GM18507 (cell line): ENCODE measurements at places on chromosomes 2 and 18.

GRCh38 chr2:236887531-236887930, 198.2 kb upstream of the COPS8 start:
- no peak for DNase-seq

GRCh38 chr2:71831193-71831577, 316.5 kb downstream of the CYP26B1 start:
- no peak for DNase-seq

DNA sequence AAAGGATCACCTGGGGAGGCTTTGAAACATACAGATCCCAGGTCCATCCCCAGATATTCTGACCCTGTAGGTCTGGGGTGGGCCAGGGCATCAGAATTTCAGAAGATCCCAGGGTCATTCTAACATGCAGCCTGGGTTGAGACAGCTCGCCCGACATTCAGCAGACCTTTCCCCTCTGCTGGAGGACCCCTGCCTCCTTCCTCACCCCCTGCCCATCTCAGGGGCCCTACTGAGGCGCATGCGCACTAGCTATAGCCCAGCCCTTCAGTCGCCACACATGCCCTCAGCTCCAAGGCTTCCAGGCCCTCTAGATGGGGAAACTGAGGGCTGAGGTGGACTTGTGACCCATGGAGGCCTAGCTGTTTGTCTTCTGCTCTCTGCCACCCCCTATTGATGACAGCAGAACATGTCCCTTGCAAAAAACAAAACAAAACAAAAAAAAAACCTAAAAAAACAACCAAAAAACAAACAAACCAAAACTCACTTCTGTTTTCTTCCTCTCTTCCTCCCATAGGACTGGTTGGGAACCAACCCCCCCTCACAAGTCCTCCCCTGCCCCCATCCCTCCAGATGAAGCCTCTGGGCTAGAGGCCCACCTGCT, 91.3 kb downstream of the ZBTB7C start:
- DNase-seq: no peak

DNA sequence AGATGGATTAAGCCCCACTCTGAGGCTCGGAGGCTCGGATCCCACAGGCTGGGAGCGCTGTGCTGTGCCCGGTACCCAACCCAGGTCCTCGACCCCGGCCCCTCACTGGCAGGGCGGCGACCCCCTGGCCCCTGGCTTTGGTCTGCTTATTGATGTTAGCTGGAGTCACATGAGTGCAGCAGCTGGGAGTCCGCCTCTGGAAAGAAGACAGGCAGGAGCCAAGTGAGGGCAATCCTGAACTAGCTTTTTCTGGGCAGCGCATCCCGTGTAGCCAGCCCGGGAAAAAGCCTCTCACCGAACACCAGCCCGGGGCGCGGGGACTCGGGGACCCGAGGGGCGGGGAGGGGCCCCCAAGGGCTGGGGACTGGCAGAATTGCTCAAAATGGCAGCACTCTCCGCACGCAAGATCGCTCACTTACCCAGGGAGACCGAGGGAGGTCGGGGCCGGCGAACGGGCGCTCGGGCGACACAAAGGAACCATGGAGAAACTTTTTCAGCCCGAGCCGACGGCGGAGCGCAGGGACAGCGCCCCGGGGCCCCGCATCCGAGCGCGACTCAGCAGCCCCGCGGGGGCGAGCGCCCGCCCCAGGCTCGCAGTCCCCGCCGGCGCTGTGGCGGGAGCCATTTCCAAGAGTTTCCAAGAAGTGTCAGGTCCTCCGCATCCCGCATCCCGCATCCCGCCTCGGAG, 567 bp downstream of the TMEM200C start:
- DNase-seq: no peak

GRCh38 chr2:36823862-36824261, 127.4 kb downstream of the VIT start:
- no peak for DNase-seq

DNA sequence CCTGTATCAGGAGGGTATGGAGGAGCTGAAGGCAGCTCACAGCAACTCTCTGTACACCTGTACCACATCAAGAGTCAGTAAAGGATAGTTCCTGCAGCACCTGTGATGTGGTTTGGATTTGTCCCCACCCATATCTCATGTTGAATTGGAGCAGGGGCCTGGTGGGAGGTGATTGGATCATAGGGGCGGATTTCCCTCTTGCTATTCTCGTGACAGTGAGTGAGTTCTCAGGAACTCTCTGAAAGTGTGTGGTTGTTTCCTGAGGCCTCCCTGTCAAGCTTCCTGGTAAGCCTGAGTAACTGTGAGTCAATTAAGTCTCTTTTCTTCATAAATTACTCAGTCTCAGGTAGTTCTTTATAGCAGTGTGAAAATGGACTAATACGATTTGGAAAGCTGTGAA, 28.9 kb downstream of the OSBPL1A start:
- no peak for DNase-seq

GRCh38 chr2:74566076-74566753, 11.7 kb downstream of the DOK1 start:
- no peak for DNase-seq

DNA sequence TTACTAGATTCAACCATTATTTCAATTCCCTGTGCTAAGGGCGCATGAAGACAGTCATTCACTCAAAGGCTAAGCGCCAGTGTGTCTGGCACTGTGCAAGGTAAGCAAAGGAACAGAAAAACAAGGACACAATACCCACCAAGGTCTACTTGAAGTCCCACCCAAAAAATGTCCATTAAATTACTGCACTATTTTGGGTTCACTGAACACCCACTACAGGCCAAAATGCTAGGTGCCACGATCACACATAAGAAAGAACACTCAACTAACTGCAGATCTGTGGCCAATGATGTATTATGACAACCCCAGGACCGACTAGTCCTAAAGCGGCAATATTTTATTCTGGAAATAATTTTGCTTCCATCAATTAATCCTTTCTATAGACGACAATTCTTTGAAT, 1.8 kb downstream of the TMEM131 start:
- DNase-seq: no peak

DNA sequence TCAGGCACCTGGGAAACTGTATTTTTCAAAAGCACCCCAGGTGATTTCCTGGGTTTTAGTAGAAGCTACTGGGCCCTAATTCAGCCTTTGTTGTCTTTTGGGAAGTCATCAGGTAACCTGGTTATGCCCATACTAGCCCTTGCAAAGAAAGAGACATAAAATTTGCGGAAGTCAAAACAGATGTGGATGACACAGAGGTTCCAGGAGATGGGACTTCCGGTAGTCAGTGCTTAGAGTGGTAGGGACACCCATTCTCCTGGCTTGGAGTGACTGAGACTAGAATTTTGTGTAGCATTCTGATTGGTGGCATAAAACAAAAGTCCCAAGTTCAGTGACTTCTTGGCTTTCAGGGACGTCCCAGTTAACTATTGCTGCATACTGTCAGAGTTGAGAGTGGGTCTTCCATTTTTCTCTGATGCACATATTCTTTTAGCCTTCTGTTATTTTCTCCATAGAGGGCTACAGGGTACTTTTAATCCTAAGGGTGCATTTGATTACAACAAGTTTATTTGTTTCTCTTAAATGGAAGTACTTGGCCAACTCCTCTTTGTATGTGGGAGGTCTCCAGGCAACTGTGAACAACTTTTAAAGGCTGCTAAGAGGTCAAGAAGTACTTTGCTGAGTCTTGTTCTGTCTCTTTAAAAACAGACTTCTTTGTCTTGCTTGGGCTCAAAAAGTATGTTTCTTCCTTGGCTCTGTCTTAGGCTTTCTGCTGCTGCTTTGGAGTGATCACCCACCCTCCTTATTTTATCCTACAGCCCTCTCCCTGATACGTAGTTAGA, 8.8 kb downstream of the NAB1 start:
- no peak for DNase-seq

GRCh38 chr2:205717175-205717846, 35.0 kb downstream of the NRP2 start:
- DNase-seq: no peak

- no peak for DNase-seq
These were observed 214.3 kb upstream of the NXPH2 start for GRCh38 chr2:138994502-138994901.

DNA sequence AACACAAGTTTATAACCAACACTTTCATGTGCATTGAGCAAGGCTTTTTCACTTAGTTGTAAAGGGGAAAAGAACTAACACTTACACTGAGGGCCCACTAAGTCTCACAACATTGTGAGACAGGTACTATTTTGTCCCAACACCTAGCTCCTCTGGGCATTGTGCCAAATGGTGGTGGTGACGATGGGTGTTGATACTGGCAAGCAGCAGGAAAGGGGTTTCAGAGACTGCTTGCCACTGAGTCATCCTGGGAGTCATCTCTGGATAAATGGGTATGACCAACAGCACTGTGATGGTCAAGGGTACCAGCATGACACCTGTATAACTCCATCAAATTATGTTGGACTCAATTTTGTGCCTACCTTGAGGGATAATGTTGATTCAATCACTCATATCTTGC, 138.8 kb upstream of the ITGA6 start:
- no peak for DNase-seq

- DNase-seq: no peak
These were observed 26.5 kb downstream of the TET3 start for GRCh38 chr2:74011246-74011645.

- no peak for DNase-seq
These were observed 64.8 kb upstream of the CYP26B1 start for GRCh38 chr2:72212486-72212855.

DNA sequence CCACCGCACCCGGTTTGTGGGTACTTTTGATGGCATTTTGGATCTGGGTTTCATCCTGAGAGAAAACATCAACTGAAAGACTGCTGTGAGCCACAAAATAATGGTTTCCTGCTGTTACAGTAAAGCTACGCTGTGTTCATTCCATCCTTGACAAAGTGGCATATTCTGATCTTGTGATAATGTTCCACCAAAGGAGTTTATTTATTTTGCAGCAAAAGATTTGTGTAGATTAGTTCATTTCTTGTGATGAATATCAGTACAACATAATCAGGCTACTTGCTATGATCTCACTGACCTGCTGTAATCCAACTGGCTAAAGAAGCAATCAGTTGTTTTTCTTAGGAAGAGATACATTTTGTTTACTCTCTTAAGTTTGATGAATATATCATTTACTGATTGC, 45.0 kb downstream of the EEF1B2 start:
- no peak for DNase-seq

DNA sequence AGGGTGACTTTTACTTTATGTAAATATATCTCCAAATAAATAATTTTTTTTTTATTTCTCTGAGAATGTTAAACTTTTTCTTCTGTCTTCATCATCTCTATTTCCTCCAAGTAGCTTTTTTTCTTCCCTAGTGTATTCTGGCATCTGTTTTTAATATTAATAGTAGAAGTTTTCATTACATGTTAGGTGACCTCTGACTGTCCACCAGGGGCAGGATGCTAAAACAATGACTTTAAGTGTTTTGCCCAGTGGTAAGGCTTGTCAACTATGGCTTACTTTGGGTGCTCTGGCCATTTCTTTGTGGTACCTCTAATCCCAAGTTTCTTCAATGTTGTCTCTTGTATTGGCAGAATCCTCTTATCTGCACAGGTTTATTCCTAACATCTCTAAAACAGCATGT, 127.1 kb downstream of the SRBD1 start:
- no peak for DNase-seq

- DNase-seq: no peak
These were observed 757.3 kb upstream of the CRIM1 start for GRCh38 chr2:35598310-35598709.

GRCh38 chr2:10963155-10963554, 51.4 kb downstream of the KCNF1 start:
- DNase-seq: no peak

DNA sequence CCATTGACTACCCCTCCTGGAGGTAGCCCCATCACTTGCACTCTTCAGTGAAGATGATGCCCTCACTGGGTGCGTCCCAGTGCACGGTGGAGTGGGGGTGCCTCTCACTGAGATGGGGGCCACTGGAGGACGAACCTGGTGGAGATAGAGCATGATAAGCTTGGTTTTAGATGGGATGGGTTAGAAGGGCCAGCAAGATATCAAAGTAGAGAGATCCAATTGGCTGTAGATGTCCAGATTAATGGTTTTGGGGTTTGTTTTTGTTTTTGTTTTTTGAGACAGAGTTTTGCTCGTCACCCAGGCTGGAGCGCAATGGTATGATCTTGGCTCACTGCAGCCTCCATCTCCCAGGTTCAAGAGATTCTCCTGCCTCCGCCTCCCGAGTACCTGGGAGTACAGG, 28.3 kb downstream of the DPYSL5 start:
- no peak for DNase-seq

DNA sequence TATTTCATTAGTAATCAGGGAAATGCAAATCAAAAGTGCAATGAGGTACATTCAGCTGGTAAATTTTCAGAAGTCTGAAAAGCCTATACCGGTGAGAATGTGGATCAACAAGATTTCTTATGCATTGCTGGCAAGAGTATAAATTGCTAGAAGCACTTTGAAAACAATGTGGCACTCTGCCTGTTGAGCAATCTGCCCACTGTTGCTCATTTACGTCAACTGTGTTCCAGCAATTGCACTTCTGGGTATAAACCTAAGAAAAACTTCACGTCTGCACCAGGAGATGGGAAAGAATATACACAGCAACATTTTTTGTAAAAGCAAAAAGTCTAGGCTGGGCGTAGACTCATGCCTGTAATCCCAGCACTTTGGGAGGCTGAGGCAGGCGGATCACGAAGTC, 40.8 kb downstream of the MTERF4 start:
- no peak for DNase-seq

DNA sequence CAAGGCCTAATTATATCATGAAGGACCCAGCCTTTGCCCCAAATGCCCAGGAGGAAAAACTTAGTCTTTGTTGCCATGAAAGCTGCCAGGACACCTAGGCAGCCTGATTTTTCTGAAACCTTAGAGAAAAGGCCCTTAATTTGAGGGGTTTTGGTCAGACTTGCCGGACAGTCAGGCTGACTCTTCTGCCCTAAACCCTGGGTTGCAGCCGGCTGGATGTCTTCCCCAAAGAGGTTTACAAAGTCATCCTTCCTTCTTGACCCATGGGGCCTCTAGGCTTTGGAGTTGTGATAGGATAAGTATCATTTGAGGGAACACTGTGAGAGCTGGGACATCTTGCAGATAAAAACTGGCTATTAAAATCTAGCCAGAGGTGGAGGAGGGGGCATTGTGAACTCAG, 2.4 kb upstream of the HOXD1 start:
- no peak for DNase-seq

DNA sequence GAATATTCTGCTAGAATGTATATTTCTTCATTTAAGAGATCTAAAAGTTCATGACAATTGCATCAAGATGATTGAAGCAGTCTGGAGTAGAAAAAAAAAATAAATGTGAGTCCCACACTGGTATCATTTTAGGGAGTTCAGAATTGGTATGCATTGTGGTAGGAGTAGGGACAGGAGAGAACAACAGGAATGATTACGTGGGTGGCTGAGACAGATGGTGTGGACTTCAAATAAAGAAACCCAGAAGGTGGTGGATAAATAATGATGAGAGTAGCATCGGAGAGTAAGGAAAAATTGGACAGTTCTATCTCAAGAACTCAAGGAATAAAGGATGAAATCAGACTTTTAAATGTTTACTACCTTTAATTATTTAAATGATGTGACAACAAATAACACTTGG, 289.6 kb downstream of the GALNT13 start:
- no peak for DNase-seq
